Kidney tubule cell (primary cell): ENCODE measurements at places on chromosomes 11 and 22.
A peak's percentile ranks its signal among the peaks of the same experiment; 100 is the strongest.

DNA sequence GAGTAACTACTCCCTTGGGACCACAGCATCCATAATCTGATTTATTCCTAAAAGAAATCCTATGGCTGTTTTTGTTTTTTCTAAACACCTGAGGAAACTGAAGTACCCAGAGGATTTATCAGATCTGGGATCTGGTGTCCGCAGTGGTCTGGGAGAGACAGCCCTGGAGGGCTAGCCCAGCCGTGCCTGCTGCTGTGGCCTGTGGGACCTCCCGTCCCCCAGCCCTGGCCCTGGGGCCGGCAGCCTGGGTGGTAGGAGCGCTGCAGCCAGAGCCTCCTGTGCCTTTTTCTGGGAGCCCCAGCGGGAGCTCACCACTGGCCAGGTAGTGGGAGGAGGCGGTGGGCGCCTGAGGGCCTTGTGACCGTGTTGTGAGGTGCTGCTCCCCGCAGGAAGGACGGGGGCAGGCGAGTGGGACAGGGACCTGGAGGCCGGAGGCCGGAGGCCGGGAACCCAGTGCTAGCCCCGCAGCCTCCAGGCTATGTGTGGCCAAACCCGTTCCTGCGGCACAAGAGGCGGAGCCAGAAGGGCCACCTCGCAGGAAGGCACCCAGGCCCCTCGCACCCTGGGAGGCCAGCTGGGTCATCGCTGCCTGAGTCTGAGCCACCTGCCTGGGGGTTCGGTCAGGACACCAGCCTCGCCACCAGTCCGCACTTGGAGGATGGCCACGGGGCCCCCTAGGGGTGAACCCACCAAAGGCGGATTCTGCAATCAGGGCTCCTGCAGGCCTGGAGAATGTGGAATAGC is 18.2 kb upstream of the C11orf96 start:
- no peak for DNase-seq

DNA sequence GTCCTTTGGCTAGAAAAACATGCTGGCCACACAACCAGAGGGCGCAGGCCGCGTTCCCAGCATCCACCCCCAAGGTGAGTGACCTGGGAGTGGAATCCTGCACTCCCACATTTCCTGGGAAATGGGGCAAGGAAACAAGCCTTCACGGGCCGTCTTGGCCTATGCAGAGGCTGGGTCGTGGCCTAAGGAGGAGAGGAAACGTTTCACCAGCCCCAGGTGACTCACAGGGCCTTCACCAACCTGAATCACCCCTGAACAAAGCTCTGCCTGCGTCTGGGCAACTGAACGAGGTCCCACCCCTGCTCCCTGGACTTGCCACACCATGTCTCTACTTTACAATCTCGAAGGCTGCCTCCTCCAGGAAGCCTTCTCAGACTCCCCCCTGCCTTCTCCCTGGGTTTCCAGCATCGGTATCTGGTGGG is 13.2 kb downstream of the MYH9 start:
- DNase-seq = peak; percentile 95

GRCh38 chr22:43152357-43153071 is 1.2 kb downstream of the TSPO start:
- peak; percentile 75 for DNase-seq

- peak; percentile 34 for DNase-seq
Measured at GRCh38 chr11:106276859-106277436, 199.5 kb downstream of the AASDHPPT start.

GRCh38 chr11:92154110-92154509 is 70.5 kb upstream of the FAT3 start:
- DNase-seq = no peak

DNA sequence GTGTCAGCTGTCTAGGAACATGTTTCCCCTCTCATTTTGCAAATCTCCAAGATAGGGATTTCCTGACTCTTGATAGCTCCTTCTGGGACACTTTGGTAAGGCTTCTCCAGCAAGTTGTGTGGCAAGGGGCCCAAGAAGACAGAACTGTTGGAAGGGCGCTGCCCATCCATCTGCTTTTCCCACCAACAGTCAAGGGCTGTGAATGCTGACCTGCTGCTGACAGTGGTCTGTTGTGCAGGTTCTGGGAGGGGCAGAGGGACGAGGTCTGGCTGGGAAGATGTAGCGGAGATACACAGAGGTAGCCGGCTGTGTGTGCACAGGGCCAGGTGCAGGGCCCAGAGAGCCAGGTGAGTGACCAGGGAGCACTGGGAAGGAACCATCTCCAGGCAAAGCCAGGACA is 12.2 kb downstream of the BCR start:
- no peak for DNase-seq

DNA sequence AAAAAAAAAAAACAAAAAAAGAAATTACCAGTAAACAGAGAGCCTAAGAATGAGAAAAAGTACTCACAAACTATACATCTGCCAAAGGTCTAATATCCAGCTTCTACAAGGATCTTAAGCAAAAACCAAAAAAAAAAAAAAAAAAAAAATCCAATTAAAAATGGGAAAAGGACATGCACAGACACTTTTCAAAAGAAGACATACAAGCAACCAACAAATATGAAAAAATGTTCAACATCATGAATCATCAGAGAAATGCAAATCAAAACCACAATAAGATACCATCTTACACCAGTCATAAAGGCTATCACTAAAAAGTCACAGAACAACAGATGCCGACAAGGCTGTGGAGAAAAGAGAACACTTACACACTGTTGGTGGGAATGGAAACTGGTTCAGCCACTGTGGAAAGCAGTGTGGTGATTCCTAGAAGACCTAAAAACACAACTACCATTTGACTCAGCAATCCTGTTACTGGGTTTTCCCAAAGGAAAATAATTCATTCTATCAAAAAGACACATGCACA is 18.3 kb downstream of the MS4A6A start:
- no peak for DNase-seq

DNA sequence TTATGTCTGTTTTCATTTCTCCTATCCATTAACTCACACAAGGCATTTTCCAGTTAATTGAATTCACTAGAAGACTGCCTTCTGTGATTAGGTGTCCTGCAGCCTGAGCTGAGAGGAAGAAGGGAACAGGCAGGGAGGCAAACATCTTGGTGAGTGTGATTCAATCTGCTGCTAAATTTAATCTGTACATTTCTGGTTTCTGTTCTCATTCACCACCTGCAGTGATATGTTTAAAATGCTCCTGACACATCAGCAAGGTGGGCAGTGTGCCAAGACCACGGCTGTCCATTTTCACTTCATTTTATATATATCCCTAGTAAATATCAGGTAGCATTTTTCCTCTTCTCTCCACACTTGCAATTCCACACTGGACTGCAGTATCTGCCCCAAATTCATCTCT is 416.5 kb downstream of the TMEM135 start:
- DNase-seq = peak; percentile 22
